ENCODE measurements at places on chromosomes 5 and 9.

DNA sequence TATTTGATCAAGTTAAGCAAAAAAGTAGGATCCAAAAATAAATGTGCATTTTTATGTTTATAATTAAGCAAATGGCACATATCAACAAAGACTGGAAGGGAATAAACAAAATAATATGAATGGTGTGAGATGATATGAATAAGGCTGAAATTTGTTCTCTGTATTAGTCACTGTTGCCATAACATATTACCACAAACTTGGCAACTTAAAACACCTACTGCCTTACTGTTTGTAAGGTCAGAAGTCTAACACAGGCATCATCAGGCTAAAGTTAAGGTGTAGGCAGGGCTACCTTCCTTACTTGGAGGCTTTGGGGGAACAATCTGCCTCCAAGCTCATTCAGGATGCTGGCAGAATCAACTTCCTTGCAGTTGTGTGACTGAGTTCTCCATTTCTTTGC is 19.3 kb downstream of the PGGT1B start:
- DNase-seq: no peak

GRCh38 chr9:100160021-100160420 is 61.0 kb downstream of the INVS start:
- DNase-seq: no peak

DNA sequence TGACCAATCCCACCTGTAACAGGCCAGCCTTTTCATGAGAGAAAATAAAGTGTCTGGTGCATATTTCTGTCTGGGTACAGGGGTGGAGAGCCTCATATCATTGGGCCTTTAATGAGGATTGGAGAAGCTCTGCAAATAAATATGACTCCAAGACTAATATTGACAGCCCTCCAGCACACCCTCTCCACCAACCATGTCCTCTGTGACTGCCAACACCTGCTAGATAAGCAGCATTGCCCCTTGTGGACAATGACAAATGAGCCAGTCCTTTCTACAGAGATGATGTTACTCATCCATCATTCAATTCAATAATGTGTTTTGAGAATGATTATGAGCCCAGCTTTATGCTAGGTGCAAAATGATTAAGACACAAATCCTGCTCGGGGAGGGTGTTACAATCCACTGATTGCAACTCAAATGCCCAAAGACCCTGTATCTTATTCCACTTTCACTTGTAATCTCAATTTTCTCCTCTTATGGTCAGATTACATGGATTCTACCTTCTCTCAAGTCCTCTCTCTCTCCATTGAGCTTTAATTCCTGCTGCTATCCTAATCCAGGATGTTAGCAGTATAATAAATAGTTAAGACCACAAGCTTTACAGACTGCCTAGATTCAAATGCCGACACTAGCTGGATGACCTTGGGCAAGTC is 2.1 kb upstream of the GFRA3 start:
- no peak for DNase-seq

- no peak for DNase-seq
These were observed 80.1 kb downstream of the ANKRD31 start for GRCh38 chr5:75156585-75156984.

DNA sequence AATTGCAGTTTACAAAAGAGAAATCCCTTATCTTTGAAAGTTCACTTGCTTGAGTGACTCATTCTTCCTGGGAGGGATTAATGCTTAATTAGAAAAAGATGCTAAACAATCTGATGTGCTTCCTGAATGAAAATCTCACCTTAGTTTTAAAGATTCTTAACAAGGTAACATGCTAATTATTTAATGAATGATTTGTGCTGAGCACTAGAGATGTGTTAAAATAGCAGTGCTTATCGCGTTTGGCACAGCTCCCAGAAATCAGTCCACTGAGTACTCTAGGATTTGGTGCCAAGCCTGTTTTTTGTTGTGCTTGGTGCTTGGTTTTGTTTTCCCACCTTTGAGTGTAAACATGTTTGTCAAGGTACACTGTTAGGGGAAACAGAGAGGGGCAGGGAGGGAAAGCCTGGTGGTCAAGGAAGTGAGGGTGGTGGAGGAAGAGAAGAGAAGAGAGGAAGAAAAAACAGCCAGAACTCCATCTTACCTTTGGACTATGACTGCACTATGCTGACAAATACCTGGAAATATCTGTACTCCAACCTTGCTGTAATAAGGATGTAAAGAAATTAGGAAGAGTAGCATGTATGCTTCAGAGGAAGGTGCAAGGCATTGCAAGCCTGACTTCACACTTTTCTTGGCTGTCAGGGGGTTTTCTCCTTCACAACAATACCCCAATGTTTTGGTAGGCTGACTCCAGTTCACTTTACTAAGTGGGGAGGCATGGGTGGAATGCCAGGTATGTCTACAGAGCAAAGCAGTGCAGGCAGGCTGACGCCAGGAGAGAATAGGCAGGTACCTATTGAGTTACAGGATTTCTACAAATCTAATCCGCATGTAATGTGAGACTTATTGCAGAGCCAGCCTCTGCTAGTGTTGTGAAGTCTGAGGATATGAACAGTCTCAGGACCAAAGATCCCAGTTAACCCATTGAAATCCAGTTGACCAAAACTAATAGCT is 157.2 kb upstream of the ISL1 start:
- DNase-seq: no peak

- DNase-seq: no peak
These were observed 40.1 kb downstream of the PFDN1 start for GRCh38 chr5:140262839-140263238.

GRCh38 chr9:137460363-137461315 is 1.5 kb upstream of the NSMF start:
- DNase-seq: no peak

DNA sequence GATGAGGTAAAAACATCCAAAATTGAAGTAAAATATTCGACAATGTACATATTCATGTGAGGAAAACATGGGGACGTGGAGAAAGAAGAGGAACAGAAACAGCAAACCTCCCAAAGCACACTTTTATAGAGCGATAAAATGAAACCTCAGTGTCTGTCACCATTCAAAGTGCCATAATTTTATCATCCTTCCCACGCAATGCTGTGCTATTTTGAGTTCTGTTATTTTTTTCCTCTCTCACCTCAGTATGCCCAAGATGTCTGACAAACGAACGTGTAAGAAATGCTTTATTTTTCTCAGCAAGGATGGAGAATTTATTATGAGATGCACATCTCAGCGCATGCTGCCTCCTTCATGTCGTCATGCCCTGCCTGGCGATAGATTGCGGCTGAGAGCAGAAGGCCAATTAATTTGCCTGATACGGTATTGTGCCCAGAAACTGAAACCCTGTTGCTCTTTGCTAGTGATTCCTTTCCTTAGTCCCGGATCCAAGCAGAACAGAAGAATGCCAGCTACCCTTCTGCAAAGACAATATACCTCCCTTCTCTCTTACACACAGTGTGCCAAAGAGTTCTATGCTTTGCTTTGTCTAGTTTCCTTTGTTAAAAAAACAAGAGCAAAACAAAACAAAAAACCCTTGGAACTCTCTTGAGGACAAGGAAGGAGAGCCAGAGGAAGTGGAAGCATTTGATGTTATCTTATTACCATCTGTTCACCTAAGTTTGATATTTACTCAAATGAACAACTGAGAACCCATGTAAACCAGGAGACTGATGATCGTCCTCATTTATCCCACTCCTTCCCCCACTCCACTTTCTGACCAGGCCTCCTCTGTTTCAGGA is 192.4 kb downstream of the SEMA6A start:
- no peak for DNase-seq

GRCh38 chr5:151584057-151584937 is 6.8 kb downstream of the FAT2 start:
- DNase-seq: no peak

- peak; percentile 87 for DNase-seq
These were observed 77.6 kb upstream of the SEMA6A start for GRCh38 chr5:116652196-116652729.

DNA sequence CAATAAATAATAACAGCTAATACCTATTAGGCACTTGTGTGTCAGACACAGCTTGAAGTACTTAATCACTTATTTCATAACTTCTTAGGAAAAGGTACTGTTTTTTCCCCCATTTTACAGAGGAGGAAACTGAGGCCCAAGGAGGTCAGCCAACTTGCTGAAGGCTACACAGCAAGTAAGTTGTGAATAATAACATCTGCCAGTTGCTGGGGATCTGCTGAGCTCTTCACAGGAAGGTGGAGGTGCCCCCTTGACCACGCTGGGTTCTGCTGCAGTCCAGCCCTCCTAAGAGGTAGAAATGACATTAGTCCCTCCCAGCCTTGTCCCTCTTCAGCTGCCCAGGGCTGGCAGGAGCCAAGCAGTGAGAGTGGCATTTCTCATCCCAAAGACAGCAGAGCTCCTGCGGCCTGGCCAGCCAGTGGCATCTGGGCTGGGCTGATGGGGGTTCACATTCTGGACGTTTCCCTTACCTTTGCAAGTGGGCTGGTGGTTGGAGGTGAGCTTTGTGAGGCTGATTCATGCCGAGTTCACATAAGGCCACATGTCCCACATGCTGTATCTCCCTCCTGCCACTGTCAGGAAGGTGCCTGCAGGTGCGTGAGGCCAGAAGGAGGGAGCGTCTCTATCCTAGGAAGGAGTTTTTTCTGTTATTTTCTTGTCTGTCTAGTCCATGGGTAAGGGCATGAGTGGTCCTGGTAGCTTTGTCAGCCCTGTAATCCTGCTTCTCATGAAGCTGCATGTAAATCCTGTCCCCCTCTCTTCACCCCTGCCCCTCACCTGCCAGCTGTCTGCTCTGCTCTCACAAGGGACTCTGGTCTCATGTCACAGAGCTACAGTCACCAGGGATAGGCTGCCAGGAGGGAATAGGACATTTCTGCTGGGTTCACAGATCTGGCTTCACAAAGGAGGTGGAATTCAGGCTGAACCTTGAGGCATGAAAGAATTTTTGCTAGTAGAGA is 171.7 kb downstream of the MACROH2A1 start:
- no peak for DNase-seq

DNA sequence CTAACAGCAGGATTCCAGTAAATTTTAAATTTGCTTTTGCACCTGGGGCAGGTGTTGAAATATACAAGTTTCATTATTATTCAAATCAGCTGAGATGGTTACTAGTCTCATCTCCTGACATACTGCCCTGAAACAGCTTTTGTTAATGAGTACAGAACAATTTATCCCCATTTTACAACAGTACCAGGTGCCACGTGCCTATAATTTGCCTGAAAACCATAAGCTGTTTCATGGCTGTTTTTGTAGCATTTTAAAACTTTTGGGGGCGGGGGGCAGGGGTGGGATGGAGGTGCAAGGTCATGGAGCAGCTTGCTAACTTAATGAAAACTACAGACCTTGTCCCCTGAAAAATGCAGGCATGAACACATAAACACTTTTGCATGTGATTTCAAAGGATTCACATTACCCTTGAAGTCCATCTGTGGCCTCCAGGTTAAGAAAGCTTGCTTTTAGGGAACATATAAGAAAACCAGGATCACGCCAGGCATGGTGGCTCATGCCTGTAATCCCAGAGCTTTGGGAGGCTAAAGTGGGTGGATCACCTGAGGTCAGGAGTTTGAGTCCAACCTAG is 42.1 kb downstream of the TIMD4 start:
- no peak for DNase-seq

- DNase-seq: no peak
These were observed 374.2 kb upstream of the TYRP1 start for GRCh38 chr9:12318732-12319685.

DNA sequence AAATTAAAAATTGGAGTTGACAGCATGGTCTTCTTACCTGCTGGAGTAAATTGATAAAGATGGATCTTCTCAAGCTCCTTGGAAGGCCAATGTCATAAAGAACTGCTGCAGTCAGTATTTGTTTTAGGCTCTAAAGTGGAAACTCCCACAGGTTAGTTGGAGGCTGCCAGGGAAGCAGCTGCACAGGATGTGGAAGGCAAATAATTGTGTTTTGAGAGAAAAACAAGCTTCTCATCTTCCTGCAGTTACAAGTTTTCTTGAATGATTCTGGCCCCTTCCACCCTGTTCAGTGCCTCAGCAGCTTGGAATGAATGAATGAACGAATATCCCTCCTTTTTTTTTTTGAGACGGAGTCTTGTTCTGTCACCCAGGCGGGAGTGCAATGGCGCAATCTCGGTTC is 13.9 kb downstream of the MROH2B start:
- DNase-seq: no peak

GRCh38 chr9:127426756-127427155 is 2.6 kb downstream of the ZNF79 start:
- no peak for DNase-seq

GRCh38 chr9:114431003-114431402 is 43.2 kb upstream of the AKNA start:
- no peak for DNase-seq

DNA sequence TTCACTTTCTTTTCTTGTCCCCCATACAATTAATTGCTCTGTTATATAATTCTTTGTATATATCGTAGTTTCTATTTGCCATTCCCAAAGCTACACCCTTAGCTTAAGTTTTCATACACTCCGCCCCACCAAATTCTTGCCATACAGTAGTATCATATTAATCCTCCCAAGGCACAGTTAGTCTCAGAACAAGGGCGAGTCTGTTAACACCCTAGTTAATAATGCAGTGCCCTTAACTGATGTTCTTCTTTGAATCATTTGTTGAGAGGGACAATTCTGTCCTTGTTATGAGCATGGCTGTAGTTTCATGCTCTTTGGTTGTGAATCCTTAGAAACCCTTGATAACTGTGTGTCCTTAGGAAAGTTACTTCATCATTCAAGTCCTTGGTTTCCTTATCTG is 206.2 kb downstream of the CFAP90 start:
- DNase-seq: no peak

DNA sequence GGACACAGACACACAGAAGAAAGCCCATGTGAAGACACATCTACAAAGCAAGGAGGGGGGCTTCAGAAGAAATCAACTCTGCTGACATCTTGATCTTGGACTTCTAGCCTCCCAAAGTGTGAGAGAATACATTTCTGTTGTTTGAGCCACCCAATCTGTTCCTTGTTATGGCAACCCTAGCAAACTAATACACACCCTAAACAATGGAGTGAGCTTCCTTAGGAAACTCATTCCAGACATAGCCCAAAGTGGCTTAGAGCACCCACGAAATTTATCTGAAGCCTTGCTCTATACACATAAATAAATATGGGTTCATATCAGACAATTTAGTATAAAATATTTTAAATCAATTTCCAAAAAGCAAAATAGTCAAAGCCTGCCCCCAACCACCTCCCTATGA is 7.6 kb upstream of the TBC1D2 start:
- DNase-seq: no peak

GRCh38 chr9:1581926-1582325 is 433.2 kb upstream of the SMARCA2 start:
- DNase-seq: no peak

GRCh38 chr9:7169717-7170389 is 412.1 kb downstream of the KDM4C start:
- peak; percentile 57 for DNase-seq

- no peak for DNase-seq
These were observed 1.1 kb upstream of the ARHGEF28 start for GRCh38 chr5:73624888-73625287.

GRCh38 chr9:4987961-4988421 is 2.9 kb downstream of the JAK2 start:
- DNase-seq: no peak

- DNase-seq: no peak
These were observed 2.7 kb downstream of the LCN9 start for GRCh38 chr9:135665795-135666189.

DNA sequence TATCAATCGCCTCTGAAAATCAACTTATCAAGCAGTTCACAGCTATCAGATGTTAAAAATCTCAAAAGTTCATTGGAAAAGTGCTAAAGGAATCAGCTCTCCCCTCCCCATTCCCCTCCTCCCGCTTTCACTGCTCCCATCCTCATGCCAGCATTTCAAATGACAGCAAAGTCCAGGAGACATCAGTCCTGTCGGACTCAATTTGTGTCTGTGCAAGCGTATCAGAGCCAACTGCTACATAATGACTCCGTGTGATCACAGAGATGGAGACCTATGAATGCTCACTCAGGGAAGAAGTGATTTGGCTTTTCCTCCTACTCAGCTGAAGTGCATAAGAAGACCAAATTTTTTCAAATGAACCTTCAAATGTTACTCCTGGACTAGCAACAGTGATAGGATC is 937.2 kb upstream of the DMAC1 start:
- no peak for DNase-seq

All from dorsolateral prefrontal cortex (tissue), 122 donors.